ENCODE measurements at places on chromosomes 2 and 18.

DNA sequence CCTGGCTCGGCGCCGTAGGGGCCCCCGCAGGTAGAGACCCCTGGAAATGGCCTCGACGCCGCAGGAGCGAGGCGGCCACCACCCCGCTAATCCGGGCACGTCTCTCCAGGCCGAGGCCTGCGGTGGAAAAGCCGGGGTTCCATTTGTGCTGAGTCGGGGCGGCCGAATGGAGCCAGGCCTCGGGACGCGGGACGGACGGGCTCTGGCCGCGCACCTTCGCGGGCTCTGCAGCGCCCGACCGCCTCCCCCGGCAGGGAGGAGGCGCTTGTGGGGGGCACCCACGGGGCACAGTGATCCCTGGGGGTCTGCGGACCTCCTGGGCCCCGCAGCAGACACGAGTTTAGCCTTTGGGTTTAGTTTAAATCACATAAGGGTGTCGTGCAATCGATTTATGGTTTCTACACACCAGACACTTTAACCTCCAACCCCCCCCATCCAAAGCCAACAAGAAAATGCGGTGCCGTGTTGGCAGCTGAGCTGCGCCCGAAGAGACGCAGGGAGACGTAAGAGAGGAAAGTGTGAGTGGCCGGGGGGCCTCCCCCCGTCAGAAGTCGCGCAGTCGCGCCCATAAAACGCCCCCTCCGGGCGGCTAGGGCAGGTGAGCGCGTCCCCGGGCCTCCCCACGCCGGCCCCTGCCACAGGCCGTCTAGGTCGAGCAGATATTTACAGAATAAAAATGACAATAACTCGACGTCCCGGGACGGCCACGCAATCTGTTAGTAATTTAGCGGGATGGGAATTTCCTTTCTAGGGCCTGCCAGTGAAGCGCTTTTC, 1.0 kb upstream of the NFATC1 start:
- DNase-seq, result peak; percentile 82

DNA sequence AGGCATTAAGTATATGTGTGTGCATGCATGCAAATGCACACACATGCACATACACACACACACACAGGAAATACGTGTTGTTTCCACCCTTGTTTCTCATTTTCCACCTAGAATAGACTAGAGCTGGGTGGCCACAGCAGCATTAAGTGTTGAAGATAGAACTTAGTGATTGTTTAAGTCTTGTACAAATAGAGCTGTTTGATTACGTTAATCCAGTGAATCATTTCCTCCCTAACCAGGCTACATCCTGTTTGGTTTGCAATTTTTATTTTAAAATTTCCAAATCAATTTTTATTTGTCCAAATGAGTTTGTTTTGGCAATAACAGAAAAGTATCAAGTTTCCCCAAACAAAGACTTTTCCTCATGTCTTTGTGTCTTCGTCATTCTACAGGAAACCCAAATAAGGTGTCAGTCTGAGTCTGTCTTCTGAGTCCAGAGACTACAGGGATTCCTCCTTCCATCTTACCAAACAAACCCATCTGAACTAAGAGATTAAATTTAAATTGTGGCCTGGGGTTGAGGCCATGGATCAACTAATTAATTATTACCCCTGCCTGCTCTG, 74.6 kb upstream of the GALNT5 start:
- DNase-seq, result no peak

GRCh38 chr2:23712756-23713151, 214.2 kb downstream of the ATAD2B start:
- no peak for DNase-seq

DNA sequence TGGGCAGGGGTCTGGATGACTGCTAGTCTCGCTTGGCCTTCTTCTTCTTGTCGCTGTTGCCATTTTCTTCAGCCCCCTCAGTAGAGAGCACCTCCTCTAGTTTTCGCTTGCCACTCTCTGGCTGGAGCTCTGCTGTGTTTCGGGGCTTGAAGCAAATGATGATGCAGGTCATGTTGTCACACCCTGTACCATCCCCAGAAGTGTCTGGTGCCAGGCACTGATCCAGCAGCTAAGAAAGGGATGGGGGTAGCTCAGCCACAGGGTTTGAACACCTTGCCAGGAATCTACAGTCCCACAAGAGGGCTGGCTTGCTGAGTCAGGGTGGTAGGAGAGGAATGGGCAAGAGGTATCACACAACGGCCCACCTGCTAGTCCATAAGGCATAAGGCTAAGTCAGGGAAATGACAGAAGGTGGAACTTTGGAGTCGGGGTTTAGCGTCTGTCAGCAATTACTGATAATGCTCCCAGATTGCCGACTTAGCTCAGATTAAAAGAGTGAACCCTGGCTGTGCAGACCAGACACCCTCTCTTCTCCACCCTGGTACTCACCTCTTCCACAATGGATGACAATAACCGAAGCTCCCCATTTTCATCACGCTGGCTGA, 1.1 kb upstream of the ZNF513 start:
- DNase-seq, result no peak

- no peak for DNase-seq
These were observed 39.7 kb downstream of the COL3A1 start for GRCh38 chr2:189013671-189014448.

GRCh38 chr18:29161429-29161828, 984.5 kb upstream of the CDH2 start:
- DNase-seq, result no peak

DNA sequence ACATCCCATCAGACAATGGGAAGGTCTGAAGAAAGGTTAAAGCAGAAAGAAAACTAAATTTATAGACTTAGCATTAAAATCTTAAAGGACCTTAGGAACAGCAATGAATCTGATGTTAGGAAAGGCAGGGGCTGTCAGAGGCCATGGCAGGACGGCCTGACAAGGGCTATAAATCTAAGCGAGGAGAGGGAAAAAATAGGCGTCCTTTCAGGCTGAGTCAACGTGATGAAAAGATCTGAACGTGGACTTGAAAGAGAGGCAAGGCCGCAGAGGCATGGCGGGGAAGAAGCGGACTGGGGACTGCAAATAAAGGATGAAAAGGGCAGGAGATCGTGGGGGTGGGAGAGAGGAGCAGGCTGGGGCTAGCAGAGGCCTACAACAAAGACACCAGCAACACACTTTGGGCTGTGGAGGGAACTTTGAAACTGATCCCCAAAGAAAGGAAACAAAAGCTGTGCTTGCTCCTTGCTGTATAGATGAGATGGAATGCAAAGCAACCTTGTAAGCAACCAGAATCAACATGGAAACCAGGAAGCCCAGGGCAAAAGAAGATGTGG, 145.6 kb downstream of the NRP2 start:
- DNase-seq, result no peak

- no peak for DNase-seq
These were observed 22.7 kb upstream of the LPIN2 start for GRCh38 chr18:3035635-3036034.

- DNase-seq, result no peak
These were observed 1.3 kb downstream of the SDC1 start for GRCh38 chr2:20223407-20224163.

- no peak for DNase-seq
These were observed 729.0 kb downstream of the KCNJ3 start for GRCh38 chr2:155427470-155427869.

DNA sequence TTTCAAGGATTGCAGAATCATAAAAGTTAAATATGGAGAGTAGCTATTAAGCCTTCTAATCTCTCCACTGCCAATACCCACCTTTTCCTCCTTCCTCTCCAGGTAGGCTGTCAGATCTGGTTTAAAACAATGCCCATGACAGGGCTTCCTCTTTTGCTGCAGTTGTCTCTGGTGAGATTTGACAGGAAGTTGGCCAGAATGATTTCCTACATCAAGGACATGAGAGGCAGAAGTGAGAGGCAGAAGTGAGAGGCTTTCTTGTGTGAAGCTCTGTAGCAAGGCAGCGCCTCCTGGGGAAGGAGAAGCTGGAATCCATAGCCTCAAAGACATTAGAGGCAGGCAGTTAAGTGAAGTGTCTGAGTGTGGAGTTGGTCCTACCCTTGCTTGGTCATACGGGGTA, 385.7 kb downstream of the HRH4 start:
- DNase-seq, result no peak

- DNase-seq, result no peak
These were observed 15.0 kb upstream of the FMNL2 start for GRCh38 chr2:152319822-152320570.

DNA sequence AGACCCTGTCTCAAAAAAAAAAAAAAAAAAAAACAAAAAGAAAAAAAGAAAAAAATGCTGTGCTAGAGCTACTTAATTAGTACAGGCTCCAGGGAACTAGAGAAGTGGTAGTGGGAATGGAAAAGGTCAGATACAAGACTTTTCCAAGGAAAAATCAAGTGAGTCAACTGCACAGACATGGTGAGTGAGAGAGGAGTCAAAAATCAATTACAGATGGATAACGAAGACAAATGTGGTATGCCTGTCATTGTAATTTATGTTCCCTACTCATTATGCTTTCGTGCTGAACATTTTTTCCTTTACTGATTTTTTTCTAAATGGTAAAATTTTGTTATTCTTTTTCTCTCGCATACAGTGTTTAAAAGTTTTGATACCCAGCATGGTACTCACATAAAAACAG, 111.5 kb downstream of the MDH1 start:
- DNase-seq, result no peak

- no peak for DNase-seq
These were observed 5.3 kb downstream of the ONECUT2 start for GRCh38 chr18:57440331-57441070.

- DNase-seq, result no peak
These were observed 98.2 kb downstream of the GAREM1 start for GRCh38 chr18:32372381-32373061.

GRCh38 chr2:229257985-229258384, 13.1 kb downstream of the PID1 start:
- DNase-seq, result no peak

DNA sequence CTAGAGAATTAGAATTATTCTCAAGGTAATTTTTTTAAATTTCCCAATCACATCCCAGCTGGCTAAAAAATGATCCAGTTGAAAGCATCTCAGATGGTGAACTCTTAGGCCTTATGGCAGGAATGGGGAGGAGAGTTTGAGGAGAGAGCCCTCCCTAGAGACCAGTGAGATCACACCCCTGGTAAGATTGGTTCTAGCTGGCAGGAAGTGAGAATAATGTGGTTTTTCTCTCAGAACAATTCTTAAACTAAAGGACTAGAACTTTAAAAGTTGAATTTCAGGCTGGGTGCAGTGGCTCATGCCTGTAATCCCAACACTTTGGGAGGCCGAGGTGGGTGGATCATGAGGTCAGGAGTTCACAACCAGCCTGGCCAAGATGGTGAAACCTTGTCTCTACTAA, 120.2 kb downstream of the MYO3B start:
- no peak for DNase-seq
